ENCODE measurements at places on chromosomes 13 and 19. TPM values are rescaled to one million over a fixed set of nuclear protein-coding genes. Genes with fewer than 3 reads are reported as not detected.

DNA sequence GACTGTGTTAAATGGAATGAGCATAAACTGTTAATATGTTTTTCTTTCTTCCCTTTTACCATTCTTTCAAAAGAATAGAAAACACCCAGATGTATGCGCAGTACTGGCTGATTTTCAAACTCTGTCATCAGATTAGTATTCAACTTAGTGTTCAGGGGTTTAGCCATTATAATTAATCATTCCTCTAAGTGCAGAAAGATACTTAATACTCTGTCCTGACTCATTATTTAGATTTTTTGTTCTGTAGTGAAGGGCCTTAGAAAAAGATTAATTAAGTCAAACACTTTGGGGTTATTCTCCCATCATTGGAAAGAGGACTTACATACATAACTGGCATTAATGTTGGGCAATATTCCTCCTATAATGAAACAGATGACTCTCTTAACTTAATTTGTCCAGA, 1316.7 kb upstream of the SLC10A2 start:
- no peak for DNase-seq

- no peak for DNase-seq
These were observed 152.7 kb downstream of the TNFRSF19 start for GRCh38 chr13:23722726-23723453.

- no peak for DNase-seq
These were observed 30.2 kb downstream of the CRTC1 start for GRCh38 chr19:18713550-18714117.

- no peak for DNase-seq
These were observed 54.9 kb downstream of the KCNRG start for GRCh38 chr13:50070186-50070585.

GRCh38 chr19:2578391-2578890, 102.5 kb downstream of the GADD45B start:
- DNase-seq, result peak; percentile 71

DNA sequence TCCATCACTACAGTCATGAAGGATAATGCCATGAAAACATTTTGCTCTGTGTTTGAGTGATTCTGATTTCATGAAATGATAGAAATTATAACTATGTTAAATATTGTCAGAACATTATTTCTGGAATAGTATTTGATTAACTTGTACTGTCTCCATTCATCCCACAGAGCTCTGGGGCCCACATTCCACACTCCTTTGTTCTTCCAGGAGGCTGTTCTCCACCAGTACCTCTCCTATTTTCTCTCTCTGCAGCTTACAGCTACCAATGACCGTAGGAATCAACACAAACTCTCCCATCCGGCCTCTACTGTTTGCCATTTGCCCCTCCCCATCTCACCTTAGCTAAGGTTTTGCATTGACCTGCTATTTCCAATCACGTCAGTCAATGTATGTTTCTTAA, 240.9 kb downstream of the LMO7 start:
- no peak for DNase-seq

DNA sequence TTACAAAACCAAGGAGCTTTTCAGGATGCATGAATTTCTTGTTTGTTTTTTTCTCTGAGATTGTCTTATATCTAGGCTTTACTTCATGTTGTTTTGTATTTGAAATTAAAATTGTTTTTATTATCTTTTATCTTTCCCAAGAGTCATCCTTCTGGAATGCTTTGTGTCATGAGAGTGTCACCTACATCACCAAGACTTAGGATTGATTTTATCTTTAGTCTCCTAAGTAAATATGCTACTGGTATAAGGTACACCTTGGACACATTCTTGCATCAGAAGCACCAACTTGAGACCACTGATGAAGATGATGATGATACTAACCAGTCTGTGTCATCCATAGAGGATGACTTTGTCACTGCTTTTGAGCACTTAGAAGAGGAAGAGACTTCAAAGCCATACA, 26.4 kb downstream of the AKAP11 start:
- DNase-seq, result no peak

DNA sequence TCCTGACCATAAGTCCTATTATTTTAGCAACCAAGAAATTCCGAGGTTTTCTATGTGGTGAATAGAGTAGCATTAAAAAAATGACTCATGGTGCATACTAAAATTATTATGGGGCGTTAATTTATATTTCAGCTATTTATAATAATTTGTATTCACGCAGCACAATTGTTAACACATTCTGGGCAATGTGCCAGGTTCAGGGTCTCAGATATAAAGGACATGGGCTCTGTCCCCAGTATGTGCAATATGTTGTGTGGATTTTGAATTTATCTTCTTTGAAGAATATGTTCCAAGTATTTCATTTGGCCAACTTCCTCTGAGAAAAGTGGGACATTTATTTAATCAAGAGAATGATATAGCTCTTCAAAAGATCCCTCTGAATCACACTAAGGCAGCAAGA, 1434.7 kb upstream of the PRR20A start:
- no peak for DNase-seq

DNA sequence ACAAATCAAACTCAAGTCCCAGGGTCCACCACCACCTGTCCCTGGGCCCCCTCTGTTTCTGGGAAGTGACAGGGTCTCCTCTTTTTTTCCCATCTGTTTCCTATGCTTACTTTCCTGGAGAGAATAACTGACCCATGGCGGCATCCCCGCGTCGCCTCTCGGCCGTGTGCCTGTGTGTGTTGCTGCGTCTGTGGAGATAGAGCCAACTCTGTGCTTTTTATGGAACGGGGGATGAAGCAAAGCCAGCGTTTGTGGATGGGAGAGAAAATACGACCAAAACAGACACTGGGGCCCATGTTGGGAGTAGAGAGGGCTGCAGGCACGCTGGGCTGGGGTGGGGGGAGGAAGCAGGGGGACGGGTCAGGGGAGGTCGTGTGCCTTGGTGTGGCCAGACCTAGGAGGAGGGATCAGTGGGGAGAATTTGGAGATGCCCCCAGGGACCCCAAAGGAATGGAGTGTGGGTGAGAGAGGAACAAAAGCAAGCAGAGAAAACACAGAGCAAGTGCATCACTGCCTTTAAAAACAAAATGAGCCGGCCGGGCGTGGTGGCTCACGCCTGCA, 16.6 kb downstream of the PLK5 start:
- no peak for DNase-seq

GRCh38 chr19:5030822-5031221, 61.9 kb downstream of the KDM4B start:
- no peak for DNase-seq

DNA sequence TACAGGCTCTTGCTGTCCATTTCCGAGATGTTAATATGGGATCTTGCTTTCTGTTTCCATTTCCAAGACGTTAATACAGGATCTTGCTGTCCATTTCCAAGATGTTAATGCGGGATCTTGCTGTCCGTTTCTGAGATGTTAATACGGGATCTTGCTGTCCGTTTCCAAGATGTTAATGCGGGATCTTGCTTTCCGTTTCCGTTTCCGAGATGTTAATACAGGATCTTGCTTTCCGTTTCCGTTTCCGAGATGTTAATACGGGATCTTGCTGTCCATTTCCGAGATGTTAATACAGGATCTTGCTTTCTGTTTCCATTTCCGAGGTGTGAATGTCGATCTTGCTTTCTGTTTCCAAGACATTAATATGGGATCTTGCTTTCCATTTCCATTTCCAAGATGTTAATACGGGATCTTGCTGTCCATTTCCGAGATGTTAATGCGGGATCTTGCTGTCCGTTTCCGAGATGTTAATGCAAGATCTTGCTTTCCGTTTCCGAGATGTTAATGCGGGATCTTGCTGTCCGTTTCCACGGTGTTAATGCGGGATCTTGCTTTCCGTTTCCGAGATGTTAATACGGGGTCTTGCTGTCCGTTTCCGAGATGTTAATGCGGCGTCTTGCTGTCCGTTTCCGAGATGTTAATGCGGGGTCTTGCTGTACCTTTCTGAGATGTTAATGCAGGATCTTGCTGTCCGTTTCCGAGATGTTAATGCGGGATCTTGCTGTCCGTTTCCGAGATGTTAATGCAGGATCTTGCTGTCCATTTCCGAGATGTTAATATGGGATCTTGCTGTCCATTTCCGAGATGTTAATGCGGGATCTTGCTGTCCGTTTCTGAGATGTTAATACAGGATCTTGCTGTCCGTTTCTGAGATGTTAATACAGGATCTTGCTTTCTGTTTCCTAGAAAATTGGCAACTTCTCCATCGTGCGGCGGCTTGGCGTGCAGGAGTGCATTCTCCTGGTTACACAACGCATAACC, 38.3 kb downstream of the PEX11G start:
- DNase-seq, result no peak

DNA sequence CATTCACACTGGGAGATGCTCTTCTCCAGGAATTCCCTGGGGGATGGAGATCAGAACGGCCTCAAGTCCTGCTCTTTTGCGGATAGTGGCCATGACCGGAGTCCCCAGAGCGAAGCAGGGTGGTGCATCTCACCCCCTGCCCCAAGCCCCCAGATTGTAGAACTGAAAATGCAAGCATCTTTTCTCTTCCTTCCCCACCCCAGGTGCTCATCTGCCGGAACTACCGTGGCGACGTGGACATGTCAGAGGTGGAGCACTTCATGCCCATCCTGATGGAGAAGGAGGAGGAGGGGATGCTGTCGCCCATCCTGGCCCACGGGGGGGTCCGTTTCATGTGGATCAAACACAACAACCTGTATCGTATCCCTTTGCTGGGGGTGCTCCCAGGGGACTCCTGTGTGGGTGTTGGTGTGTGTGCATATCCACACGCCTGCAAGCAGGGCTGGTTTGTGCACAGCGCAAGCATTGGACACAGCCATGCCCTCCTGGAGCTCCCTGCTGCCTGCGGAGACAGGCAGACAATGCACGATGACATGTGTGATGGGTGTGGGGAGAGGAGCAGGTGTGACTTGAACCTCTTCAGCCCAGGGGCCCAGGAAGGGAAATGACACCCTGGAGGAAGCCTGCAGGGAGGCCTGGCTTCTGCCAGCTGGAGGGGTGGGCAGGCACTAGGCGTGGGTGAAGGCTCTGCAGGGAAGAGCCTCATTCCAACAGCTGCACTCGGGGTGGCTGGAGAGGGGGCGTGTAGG, 5.7 kb downstream of the AP1M1 start:
- no peak for DNase-seq

- no peak for DNase-seq
These were observed 5.0 kb downstream of the PVR start for GRCh38 chr19:44648631-44649251.

GRCh38 chr13:106918557-106918860, 350.6 kb upstream of the ARGLU1 start:
- DNase-seq, result no peak

GRCh38 chr13:28373810-28374209, 121.1 kb downstream of the FLT1 start:
- DNase-seq, result no peak

- DNase-seq, result no peak
These were observed 387.2 kb downstream of the GPC5 start for GRCh38 chr13:91785431-91786119.

DNA sequence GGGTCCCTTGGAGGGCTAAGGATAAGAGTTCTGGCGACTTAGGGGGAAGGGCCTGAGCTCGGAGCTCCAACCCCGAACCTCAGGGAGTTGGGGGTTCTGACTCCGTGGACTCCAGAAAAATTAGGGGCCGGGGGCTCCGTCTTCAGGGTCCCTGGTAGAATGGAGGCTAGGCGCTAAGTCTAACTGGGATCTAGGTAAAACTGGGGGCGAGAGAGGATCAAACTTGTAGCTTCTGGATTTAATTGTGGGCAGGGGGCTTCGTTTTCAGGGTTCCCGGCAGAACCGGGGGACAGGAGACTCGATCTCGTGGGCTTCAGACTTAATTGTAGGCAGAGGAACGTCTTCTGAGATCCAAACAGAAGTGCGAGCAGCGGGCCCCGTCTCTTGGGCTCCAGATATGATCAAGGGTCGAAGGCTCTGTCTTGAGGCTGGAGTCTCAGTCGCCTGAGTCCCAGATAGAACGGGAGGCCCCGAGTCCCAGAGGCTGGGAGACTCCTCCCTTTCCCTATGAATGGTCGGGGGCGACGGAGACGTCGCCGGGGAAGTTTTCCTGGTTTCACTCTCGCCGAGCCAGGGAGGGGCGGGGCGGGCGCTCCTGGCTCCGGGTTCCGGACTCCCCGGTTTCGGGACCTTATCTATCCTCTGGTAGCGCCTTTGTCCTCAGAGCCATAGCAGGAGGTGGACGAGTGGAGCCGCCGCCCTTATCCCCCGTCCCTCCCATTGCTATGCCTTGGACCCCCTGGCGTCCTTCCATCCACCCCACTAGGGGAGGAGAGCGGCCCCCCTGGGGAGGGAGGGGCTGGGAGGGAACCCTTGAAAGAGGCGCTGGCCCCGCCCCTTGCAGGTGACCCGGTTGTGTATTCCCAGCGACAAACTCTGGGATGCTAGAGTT, 1.3 kb downstream of the NECTIN2 start:
- DNase-seq, result peak; percentile 89

DNA sequence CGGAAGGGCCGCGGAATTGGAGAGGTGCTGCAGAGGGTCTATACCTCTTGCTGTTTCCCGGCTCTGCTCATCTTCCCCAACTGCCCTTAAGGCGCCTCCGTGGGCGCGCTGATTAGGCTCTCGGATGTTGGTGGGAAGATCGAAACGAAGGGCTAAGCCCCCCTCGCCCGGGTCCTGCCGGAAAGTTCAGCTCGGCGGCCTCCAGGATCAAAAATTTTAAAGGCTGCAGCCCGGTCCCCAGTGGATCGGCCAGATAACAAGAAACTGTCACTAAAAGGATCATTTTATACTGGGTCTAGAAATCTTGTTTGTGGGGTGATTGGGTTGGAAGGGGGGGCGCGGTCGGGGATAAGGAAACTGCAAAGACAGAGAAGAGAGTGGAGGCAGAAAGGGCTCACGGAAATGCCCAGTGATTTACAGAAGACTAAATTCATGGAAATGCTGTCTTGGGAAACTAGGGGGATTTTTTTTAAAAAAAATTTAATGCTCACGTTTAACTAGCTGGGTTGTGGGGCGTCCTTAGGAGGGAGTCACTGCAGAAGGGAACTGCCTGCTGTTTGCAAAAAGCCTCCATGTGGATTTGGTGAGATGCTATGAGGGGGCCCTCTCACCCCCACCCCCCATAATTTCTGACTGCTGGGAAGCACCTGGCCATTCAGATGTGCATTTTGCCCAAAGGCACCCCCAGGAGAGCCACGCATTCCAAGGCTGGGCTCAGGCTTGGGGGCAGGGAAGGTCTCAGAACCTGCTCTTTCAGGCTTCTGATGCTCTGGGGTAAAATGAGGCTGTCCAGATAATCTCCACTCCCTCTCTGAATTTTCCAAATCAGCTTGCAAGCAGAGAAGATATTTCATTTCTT, 7.7 kb downstream of the CDX2 start:
- no peak for DNase-seq

DNA sequence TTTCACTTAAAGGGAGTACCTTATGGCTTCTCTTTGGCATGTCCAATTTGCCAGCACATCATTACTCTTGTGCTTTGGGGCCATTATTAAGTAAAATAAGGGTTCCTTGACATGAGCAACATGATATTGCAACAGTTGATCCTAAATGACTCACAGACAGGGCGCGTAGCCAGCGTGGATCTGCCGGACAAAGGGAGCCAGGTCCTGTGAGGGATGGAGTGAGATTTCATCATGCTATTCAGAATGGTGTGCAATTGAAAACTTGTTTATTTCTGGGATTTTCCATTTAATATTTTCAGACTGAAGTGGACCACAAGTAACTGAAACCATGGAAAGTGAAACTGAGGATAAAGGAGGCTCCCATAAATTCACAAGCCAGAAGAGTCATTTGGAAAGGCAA, 48.6 kb upstream of the WASF3 start:
- DNase-seq, result no peak

GRCh38 chr13:113172419-113172926, 14.0 kb downstream of the PROZ start:
- no peak for DNase-seq

Gene PLVAP
- 174 TPM for total RNA-seq

Gene ZNF723
- total RNA-seq, result not detected

Gene DACH1
- 11.5 TPM for total RNA-seq

Gene KLK8
- not detected for total RNA-seq

Gene LILRA6
- 21.4 TPM for total RNA-seq

Gene TOMM40
- 52.4 TPM for total RNA-seq

Measured in upper lobe of right lung (tissue), 1 donor.